Activated B cell treated with CpG ODN at 0.5 μM for 24 hours (primary cell): ENCODE measurements at places on chromosomes 6 and 20.

DNA sequence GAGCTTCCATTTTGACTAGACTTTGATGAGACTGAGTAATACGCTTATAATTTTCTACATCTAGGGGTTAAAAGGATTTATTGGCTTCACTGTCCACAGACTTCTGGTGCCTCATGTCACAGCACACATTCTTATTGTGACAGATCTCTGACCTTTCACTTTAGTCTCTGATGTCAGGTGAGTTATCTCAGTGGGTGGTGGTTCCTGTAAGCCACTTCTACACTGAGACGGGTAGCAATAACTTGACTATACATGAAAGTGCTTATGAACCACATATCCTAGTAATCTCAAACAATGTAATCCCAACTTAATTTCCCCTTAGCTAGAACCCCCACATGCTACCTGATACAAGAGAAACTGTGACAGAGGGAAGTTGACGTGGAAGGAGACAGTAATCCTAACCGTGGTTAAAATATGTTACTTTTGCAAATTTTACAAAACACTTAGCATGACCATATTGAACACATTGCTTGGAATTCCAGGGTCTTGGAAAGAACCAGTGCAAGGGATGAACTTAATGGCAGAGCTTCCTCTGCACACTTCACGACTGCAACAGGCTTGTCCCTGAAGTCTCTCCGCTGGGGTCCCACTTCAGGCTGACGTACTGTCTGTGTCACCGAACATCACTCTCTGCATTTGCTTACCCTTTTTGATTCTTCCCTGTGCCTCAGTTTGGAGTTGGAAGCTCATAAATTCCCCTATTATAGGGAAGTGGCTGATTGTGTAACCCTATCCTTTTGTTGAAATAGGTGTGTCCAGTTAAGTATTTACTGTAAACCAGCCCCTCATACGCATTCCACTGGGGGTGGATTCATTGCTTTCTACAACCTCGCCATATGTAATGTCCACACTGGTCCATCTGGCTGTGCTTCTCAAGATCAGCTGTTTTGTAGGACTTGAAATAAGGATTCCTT lies 6.4 kb upstream of the TRIM40 start:
- no peak for DNase-seq

GRCh38 chr6:101392586-101393230 lies 800 bp upstream of the GRIK2 start:
- DNase-seq = no peak

- DNase-seq = no peak
Observed at GRCh38 chr6:121533321-121533841, 97.9 kb downstream of the GJA1 start.

DNA sequence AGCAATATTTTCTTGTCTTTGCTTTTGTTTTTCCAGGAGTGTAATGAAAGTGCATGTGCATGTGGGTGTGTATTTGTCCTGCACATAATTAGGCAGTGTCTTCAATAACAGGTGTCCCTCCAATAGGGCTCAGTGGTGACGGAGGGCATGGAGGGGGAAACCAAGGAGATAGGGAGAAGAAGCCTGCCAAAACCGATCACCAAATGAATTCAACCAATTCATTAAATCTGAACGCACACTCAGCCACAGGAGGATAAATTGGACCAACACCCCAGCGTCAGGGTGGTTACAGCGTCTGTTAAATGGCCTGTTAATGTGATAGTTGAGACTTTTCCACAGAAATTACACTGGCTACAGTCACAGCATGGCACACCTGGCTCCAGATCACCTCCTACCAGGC lies 527.6 kb downstream of the CD83 start:
- no peak for DNase-seq

- no peak for DNase-seq
Observed at GRCh38 chr6:151482290-151482689, 11.5 kb upstream of the CCDC170 start.

DNA sequence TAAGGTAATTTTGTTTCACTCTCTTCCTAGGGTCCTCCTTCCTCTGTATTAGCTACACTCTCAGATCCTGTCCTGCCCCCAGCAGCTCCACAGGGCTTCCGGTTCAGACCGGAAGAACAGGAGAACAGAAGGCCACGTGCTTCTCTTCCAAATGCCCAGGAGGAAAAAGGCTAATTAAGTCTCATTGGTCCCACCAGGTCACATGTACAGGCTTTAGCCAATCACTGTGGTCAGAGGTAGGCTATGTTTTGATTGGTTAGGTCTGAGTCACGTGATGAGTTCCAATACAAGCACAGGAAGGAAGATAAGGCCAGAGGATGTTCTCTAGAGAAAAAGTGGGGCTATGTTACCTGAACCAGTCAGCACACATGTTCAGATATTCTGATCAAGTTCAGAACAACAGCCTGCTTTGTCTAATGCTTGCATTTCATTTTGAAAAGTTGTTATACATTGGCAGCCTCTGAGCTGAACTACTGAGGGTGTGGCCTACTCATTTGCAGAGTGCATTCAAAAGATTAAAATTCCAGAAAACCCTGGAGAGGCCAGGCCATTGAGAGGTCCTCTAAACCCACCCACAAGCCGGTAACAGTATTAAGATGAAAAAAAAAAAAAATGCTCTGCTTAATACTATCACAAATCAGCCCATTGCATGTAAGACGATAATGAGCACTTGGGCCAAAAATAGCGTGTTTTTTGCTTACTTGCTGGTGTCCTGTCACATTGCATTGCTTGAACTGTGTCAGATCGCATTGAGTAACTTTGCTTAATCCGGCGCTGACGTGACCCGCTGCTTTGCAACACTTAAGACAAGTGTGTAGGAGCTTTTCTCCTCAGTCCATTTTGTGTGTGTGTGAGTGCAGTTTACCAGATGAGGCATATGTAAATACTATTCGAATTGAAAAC lies 170.3 kb downstream of the TSHZ2 start:
- no peak for DNase-seq

GRCh38 chr6:56347526-56347925 lies 100.1 kb upstream of the COL21A1 start:
- no peak for DNase-seq

GRCh38 chr6:26055719-26056582 lies 31.3 kb upstream of the HFE start:
- peak; percentile 77 for DNase-seq

- DNase-seq = no peak
Observed at GRCh38 chr20:364905-365794, 15.4 kb upstream of the TRIB3 start.

- DNase-seq = no peak
Observed at GRCh38 chr6:8844968-8845367, 409.6 kb upstream of the SLC35B3 start.

- DNase-seq = no peak
Observed at GRCh38 chr6:137661601-137662000, 167.4 kb upstream of the OLIG3 start.
